Activated T-cell treated with anti-CD3 and anti-CD28 coated beads for 1 hour (primary cell): ENCODE measurements at places on chromosomes 4 and X.

DNA sequence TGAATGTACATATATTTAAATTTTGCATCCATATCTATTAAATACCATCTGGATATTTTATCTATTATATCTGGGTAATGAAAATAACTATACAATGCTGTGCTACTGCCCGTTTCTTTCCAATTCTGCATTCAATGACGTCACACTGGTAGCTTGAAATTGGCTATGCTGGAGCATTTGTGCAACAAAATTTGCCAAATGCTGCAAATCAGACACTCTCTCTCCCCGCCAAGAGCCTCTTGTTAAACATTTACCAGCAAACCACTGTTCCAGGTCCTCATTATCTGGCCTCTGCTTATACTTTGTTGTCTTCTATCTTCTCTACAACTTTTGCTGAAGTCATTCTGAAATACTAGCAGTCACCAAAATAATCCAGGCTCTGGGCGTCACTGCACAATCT, 938.4 kb upstream of the FTHL17 start:
- DNase-seq, result no peak

- no peak for DNase-seq
These were observed 69.3 kb downstream of the OPHN1 start for GRCh38 chrX:68363984-68364383.

DNA sequence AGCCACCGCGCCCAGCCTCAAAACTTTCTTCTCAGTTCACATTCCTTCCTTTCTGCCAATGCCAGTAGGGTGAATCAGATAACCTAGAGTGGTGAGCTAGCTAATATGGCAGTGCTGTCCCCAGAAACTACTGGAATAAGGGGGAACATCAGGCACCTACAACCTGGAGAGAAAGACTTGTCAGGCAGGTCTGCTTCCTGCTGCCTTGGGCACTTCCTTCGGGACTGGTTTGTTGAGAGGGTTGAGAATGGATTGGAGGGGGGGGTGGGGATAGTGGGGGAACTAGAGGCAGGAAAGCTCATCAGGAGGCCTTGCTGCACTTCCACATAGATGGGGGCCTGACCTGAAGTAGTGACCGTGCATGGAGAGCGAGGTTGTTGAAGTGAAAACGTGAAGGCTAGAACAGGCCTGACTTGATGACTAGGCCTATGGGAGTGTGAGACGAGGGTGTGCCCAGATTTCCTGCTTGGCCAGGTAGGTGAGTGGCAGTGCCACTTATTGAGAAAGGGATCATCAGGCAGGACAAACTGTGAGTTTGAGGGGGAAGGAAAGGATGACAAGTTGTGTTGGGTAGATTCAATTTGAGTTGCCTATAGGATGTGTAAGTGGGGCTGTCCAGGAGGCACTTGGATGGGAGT, 33.4 kb downstream of the SLC25A5 start:
- no peak for DNase-seq

- no peak for DNase-seq
These were observed 78.3 kb upstream of the STIM2 start for GRCh38 chr4:26782168-26782829.

DNA sequence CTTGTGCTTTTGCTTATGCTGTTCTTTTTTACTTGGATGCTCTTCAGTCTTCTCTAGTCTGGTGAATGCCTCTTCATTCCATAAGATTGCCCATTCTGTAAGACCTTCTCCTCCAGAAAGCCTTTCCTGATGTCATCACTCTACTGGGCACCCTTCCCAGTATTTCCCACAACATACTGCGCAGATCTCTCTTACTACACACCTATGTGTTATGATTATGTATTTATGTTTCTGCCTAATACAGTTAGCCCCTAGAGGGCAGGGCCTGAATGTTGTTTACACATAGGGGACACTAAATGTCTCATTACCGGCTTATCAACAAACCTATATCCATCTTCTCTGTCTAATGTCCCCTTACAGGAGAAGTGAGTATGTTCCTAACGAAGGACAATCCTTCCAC, 21.1 kb downstream of the AIFM1 start:
- no peak for DNase-seq

GRCh38 chrX:17474892-17475291, 99.9 kb downstream of the NHS start:
- no peak for DNase-seq

- DNase-seq, result no peak
These were observed 40.2 kb upstream of the CRMP1 start for GRCh38 chr4:5933116-5933515.

DNA sequence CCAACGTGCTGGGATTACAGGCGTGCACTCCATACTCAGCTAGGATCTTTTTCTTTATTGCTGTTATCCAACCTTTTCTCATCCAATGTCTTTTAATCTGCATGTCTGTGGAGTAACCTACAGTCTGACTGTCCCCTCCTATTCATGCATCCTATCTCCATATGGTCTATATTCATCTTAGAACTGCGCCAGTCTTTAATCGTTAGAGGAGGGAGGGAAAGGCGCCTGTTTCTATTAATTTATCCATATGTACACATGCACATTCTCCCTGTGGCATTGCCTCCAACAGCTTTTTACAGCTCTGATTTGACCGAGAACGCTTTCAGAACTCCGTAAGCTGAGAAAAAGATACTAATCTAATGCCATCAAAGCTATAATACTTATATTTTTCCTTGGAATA, 9.8 kb downstream of the DCTD start:
- no peak for DNase-seq
